ENCODE measurements at places on chromosomes 5 and 9.

- DNase-seq, result no peak
These were observed 3.5 kb upstream of the MSX2 start for GRCh38 chr5:174720612-174721529.

DNA sequence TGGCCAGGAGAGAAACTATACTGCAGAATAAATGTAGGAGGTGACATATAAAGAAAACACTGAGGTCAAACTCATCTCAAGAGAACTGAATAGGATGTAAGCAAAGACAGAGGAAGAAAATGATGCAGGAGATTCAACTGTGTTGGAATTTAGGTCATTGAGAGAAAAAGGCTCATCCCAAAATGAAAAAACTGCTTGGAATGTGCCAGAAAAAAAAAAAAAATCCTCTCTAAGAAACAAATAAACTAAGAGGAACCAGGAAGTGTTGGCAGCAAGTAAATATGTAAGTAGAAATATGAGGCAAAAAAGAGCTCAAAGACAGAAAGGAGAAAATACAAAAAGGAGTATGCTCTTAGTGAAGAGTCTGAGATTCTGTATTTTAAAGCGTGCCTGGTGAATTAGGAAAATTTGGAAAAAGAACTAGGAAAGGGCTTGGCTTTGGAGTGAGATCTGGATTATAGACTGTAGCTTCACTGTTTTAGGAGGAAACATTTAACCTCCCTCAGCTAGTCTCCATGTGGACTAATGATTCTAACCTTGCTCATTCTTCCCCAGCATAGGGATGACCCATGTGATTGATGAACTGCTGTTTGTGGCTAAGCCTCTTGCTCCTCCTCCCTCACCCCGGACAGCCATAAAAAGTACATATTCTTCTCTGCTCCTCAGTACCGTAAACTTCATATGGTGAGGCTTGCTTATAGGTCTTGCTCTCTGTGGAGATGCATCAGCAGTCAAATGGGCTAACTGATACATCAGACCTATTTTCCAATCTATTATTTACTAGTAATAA, 185.6 kb upstream of the POU5F2 start:
- DNase-seq, result no peak

DNA sequence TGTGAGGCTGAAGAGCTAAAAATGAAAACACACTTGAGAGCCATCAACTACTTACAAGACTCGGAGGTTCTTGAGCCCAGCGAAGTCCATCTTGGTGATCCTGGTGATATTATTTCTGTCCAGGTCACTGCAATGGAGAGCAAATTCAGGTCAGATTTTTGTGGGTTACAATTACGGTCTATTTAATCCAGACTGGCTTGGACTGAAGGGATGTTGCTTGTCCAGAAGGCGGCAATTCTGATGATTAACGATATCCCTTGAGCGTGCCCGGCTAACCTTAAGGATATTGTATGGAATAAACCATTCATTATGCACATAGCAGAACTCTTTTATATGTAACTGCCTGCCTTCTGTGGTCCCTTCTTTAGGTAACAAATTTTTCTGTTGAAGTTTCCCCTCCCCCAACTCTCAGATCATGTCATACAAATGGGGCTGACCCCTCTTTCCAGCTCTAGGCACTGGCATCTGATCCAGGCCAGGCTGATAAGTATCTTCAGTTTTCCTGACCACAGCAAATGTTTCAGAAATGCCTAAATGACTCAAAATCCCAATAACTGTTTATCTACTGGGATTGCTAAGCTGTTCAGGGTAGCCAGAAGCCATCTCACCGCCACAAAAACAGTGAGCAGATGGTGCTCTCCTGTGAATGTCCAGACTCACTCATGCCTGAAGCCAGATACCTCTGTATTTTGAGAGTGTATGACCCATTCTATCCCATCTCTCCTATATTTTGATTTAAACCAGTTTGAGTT, 49.4 kb downstream of the SLIT3 start:
- no peak for DNase-seq

DNA sequence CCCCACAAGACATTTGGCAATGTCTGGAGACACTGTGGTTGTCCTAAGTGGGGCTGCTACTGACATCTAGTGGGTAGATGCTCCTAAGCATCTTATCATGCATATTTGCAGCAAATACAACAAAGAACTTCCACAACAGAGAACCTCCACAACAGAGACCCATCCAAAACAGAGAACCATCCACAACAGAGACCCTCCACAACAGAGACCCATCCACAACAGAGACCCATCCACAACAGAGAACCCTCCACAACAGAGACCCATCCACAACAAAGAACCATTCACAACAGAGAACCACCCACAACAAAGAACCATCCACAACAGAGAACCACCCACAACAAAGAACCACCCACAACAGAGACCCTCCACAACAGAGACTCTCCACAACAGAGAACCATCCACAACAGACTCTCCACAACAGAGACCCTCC, 32.8 kb downstream of the ARPC5L start:
- no peak for DNase-seq

DNA sequence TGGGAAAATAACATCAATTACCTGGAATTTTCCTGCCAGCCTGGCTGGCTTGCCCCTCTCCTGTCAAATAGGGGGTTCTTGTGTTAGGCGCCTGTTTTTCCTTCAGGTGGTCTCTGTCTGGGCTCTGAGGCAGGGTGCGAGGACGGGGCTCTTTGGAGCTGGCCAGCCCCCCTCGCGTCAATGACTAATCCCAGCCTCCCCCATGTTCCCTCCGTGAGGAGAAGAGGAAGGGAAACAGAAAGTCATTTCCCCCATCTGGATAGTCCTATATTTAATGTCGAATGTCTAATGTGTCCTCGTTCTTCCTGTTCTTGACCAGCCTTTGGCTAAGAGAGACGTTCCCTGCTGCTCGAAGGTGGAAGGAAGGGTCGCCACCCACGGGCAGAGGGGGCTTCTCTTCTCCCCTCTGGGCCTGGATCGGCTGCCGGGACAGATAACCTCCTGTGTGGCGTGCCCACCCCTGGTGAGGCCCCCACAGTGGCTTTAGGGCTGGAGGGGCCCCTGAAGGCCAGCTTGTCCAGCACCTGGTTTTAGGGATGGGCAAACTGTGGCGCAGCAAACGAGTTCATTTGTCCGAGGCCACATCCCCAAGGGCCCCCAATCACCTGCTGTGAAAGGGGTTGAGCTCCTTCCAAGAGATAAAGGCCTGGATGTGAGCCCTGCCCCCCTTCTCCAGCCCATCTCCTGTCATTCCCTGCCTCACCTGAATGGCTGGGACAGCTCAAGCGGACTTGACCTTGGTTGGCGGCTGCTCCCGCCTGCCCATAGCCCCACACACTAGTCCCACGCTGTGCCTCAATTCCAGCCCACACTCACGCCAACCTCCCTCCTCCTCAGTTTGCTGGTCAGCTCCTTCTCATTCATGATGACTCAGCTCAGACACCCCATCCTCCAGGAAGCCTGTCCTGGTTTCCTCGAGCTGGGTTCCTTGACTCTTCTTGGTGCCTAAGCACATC, 35.9 kb upstream of the UNC5A start:
- DNase-seq, result no peak

DNA sequence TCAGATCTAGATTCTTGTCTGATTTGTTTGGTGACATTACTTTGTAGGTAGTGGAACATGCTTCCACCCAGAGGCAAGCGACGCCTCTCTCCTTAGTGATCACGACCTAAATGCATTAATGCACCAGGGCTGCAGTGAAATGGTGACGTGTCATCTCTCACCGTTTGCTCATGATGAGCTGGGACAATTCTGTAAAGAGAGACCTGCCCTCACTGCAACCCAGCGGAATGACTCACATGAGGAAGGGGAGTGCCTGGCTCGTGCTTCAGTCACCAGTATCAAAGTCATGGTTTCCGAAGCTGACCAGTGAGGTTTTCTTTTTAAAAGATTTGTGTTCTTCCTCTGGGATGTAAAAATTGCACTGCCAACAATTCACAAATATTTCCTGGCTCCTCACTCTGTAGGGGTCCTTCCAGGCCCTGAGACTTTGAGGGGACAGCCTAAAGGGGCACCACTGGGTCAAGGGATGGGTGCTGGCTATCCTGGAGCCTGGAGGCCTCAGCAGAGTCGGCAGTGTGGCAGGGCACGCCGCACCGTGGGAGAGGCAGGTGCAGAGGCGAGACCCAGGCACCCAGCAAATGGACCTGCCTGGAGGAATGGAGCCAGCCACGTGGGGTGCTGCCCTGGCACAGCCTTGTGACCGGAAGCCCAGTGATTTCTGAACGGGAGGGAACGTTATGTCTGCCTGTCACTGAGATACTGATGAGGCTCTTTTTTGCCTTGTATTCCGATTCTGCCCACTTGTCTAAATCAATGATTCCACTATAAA, 17.3 kb downstream of the QSOX2 start:
- DNase-seq, result peak; percentile 64

DNA sequence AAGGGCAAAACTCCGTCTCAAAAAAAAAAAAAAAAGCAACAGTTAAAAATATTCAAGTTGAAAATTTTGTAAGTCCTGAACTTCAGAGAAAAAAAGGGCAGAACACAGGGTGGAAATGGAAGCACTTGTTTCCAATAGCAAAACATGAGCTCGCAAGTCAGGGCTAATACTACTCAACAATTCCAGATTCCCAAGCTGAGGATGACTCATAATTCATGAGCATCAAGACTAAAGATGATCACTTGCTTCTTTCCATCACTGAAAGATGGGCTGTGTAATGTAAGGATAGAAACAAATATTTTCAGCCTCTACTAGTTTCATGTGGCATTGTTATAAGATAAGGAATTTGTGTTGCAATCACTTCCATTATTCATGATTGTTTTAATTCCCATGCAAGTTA, 33.5 kb upstream of the FST start:
- no peak for DNase-seq

GRCh38 chr9:76454311-76454710, 4.7 kb upstream of the GCNT1 start:
- DNase-seq, result no peak

GRCh38 chr9:86730163-86730928, 217.0 kb downstream of the GAS1 start:
- no peak for DNase-seq

Data from keratinocyte (primary cell).